Heart right ventricle (tissue), 16 donors: ENCODE measurements at places on chromosomes 1 and 21. TPM values are rescaled to one million over a fixed set of nuclear protein-coding genes. Genes with fewer than 3 reads are reported as not detected.

GRCh38 chr21:39612233-39613040 lies at the start of gene B3GALT5:
Gene B3GALT5, plus strand, starts transcription at chr21:39612940. Its CDS starts 47,620 bp downstream, at chr21:39660560.
- H3K4me1 ChIP-seq, result no peaks in the 10 kb centered on the region
- no peak for DNase-seq
- H3K36me3 ChIP-seq, result no peaks in the 10 kb centered on the region
- H3K27ac ChIP-seq, result no peak within 1 kb of the TSS
- peak within 1 kb of the TSS; percentile 45 for H3K4me3 ChIP-seq
- no peaks in the 10 kb centered on the region for H3K27me3 ChIP-seq

The FCRL6 gene
- total RNA-seq, result not detected

DNA sequence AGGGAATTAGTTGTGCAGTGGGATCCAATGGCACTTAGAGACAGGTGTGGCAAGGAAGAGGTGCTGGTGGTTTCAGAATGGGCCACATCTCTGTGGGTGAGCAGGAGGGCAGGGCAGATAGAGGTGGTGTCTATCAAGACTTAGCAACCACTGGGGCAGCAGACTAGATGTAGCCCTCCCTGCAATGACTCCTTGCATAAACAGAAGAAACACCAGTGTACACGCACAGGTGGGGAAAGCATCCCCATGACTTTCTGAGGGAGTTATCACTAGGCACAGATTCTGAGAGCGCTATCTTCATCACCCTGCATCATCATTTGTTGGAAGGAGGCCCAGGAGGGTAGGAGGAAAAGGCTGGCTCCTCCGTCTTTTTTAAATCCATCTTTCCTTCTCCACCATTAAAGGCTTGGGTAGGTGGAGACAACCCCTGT lies 58.4 kb downstream of the PLXNA2 start:
- H3K27me3 ChIP-seq, result no peaks in the 10 kb centered on the region
- H3K4me1 ChIP-seq, result peaks cover 24% of the 10 kb centered on the region
- no peaks in the 10 kb centered on the region for H3K36me3 ChIP-seq
- H3K4me3 ChIP-seq, result no peak overlapping the region
- DNase-seq, result no peak

- H3K27ac ChIP-seq, result no peak overlapping the region
- H3K36me3 ChIP-seq, result no peaks in the 10 kb centered on the region
- no peak overlapping the region for H3K4me3 ChIP-seq
- DNase-seq, result no peak
- peaks cover 12% of the 10 kb centered on the region for H3K4me1 ChIP-seq
Observed at GRCh38 chr1:8198522-8198921, 119.4 kb upstream of the SLC45A1 start.

The ZYG11A gene
- total RNA-seq, result not detected

The RGS1 gene
- total RNA-seq, result 2.1 TPM
